ENCODE measurements at places on chromosomes 4 and X. TPM values are rescaled to one million over a fixed set of nuclear protein-coding genes. Genes with fewer than 3 reads are reported as not detected.

The ADH7 gene
- not detected for total RNA-seq

The TMEM150C gene
- not detected for total RNA-seq

The HTN1 gene
- not detected for total RNA-seq

The MMRN1 gene
- not detected for total RNA-seq

The AFM gene
- total RNA-seq, result not detected

The CTAG1B gene
- total RNA-seq, result not detected

The ZCCHC18 gene
- total RNA-seq, result 0.69 TPM

The SLC26A1 gene
- not detected for total RNA-seq

The CCKAR gene
- not detected for total RNA-seq

The LUZP4 gene
- not detected for total RNA-seq

The AREG gene
- 1.7 TPM for total RNA-seq

The IL15 gene
- 0.59 TPM for total RNA-seq

The AKAP14 gene
- not detected for total RNA-seq

The VCX gene
- total RNA-seq, result not detected

The NUP62CL gene
- 1.4 TPM for total RNA-seq

The SOX3 gene
- not detected for total RNA-seq

The ALB gene
- total RNA-seq, result not detected

The ODAPH gene
- total RNA-seq, result not detected

The NALF2 gene
- total RNA-seq, result 0.25 TPM

The GALNT7 gene
- total RNA-seq, result 33.1 TPM

The DMRTC1 gene
- not detected for total RNA-seq

All from activated T-helper 2 cell treated with anti-CD3 and anti-CD28 coated beads, Interferon-gamma antibody, Interleukin-2, Interleukin-4, amounts not matched to agents 10 μg/mL and 5 μg/mL and 100 μg/mL, durations not matched to agents 14 hours and 24 hours and 36 hours (primary cell).